ENCODE measurements at places on chromosomes 11 and 22. TPM values are rescaled to one million over a fixed set of nuclear protein-coding genes. Genes with fewer than 3 reads are reported as not detected.

The RFPL1 gene
- not detected for total RNA-seq

- H3K4me3 ChIP-seq = peak overlapping the region; percentile 53
These were observed 3.5 kb downstream of the IGF2 start for GRCh38 chr11:2135648-2136201.

The LTBP3 gene
- 47.5 TPM for total RNA-seq

DNA sequence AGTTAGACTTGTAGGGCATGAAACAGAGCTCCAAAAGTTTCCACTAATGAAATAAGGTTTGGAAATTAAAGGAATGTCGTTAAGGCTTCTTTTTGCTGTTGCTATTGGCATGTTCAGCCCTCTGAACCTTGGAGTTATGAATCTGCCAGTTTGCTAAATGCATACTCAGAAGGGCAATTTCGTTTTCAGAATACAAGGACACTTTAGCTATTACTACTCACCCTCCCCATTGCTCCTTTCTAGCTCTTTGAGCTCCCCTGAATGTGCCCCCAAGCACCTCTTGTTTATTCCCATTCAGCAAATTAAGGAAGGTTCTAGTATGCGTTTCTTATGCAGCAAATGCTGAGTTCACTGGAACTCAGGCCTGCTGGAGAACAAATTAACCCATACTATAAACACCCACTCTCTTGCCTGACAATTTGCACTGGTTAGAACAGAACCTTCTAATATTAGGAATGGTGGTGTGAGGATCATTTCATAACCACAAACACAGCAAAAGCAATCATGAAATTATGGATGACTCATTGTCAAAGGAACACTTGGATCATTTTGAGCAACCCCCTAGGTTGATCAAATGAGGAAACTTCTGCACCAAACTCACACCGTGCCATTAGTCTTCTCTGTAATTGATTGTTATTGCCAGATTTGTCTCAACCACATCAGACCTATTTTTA is 26.2 kb upstream of the LIN7C start:
- no peak overlapping the region for H3K4me3 ChIP-seq
- DNase-seq = no peak
- no peaks in the 10 kb centered on the region for H3K36me3 ChIP-seq
- no peaks in the 10 kb centered on the region for H3K4me1 ChIP-seq
- no peaks in the 10 kb centered on the region for H3K27me3 ChIP-seq

- no peak overlapping the region for H3K4me3 ChIP-seq
- peaks cover 5% of the 10 kb centered on the region for H3K4me1 ChIP-seq
- peaks cover 2% of the 10 kb centered on the region for H3K27me3 ChIP-seq
- no peaks in the 10 kb centered on the region for H3K36me3 ChIP-seq
These were observed 18.6 kb upstream of the CD5 start for GRCh38 chr11:61083601-61084147.

DNA sequence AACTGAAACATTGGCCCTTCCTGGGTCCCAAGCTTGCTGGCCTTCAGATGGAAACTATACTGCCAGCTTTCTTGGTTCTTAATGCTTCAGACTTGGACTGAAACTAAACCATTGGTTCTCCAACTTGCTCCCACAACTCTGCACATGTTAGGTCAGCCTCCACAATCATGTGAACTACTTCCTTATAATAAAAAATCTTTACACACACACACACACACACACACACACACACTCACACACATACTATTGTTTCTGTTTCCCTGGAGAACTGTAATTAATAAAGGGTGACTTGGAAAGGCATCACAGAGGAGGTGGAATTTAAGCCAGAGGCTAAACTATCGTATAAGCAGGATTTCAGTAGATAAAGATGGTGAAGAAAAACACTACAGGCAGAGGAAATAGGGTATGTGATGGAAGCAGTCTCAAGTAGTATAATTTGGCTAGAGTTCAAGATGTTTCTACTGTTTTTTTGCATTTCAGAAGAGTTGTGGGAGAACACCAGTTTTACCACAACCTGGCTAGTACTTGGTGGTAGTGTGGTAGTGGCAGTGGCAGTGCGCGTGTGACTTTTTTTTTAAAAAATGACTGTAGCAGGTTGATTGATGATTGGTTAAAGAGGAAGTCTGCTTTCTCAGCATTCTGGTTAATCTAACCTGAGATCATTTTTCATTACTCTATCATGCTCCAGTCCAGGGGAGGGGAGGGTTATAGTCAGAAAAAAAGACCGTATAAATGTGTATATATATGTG is 70.1 kb downstream of the PDE3B start:
- no peaks in the 10 kb centered on the region for H3K36me3 ChIP-seq
- H3K4me3 ChIP-seq = no peak overlapping the region
- no peak overlapping the region for H3K27ac ChIP-seq

DNA sequence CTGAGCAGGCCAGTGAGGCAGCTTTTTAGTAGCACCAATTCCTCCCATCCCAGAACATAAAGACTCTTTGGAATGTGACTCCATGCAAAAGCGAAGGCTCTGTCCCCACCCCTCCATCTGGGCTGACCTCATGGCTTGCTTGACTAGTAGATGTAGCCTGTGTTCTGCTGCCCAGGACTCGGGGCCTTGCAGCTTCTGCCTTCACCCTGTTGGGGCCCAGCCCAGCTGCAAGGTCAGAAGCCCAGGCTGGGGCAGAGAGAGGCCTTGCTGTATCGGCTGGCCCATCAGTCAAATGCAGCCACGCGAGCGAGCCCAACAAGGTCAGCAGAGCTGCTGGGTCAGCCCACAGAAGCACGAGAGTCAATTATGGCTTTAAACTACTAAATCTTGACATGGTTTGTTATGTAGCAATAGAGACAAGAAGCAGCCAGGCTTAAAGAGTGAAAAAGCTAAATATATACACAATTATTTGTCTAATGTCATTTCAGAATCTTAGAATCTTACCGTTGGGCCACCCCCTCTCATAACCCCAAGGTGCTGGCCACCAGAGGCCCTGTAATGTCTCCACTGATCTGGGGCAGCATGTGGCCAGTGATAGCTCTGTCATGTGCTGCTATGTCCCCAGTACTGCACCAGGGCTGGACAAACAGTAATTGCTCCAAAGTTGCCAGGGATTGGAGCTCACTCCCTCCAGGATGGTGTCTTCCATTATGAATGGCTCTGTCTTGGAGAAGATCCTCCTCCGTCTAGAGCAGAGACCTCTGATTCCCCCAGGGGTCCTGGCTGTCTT is 10.4 kb upstream of the WNT11 start:
- no peaks in the 10 kb centered on the region for H3K36me3 ChIP-seq
- H3K4me3 ChIP-seq = no peak overlapping the region
- peaks cover 13% of the 10 kb centered on the region for H3K27me3 ChIP-seq
- H3K27ac ChIP-seq = no peak overlapping the region
- no peak for DNase-seq
- peaks cover 5% of the 10 kb centered on the region for H3K4me1 ChIP-seq

GRCh38 chr11:132472411-132473172 is 1059.7 kb downstream of the OPCML start:
- H3K4me1 ChIP-seq = peaks cover 8% of the 10 kb centered on the region
- H3K36me3 ChIP-seq = no peaks in the 10 kb centered on the region
- H3K27me3 ChIP-seq = no peaks in the 10 kb centered on the region
- H3K27ac ChIP-seq = peak overlapping the region; percentile 48
- H3K4me3 ChIP-seq = no peak overlapping the region

DNA sequence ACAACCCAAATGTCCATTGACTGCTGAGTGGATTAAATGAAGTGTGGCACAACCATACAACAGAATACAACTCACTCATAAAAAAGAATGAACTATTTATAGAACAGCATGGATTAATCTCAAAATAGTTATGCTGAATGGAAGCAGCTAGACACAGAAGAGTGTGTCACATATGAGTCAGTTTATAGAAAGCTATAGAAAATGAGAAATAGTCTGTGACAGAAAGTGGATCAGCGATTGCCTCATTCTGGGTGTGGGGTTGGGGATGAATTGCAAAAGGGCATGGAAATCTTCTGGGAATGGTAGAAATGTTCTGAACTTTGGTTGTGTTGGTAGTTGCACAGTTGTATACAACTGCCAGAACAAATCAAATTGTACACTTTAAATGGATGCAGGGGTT is 37.4 kb downstream of the PRR5L start:
- H3K36me3 ChIP-seq = no peaks in the 10 kb centered on the region
- no peaks in the 10 kb centered on the region for H3K4me1 ChIP-seq
- no peak overlapping the region for H3K27ac ChIP-seq
- H3K27me3 ChIP-seq = no peaks in the 10 kb centered on the region

Data from spinal cord (tissue), 10 donors.